Stimulated activated CD8-positive, alpha-beta memory T cell treated with anti-CD3 and anti-CD28 coated beads, Interleukin-15, amount 100 ng/mL, for 4 hours (primary cell): ENCODE measurements at places on chromosomes 1 and 21.
A peak's percentile ranks its signal among the peaks of the same experiment; 100 is the strongest.

DNA sequence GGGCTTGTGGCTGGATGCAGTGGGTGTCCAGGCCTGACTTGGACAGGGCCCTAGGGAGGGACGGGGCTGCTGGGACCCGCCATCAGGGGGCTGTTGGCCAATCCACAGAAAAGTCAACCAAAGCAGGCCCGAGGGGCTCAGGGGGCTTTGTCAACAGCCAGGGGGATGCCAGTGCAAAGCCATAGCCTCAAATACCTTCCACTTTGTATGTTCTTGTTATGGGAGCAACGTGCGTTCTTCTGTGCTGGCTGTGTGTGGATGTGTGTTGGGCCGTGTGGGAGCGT, 35.4 kb upstream of the ARF1 start:
- no peak for DNase-seq

DNA sequence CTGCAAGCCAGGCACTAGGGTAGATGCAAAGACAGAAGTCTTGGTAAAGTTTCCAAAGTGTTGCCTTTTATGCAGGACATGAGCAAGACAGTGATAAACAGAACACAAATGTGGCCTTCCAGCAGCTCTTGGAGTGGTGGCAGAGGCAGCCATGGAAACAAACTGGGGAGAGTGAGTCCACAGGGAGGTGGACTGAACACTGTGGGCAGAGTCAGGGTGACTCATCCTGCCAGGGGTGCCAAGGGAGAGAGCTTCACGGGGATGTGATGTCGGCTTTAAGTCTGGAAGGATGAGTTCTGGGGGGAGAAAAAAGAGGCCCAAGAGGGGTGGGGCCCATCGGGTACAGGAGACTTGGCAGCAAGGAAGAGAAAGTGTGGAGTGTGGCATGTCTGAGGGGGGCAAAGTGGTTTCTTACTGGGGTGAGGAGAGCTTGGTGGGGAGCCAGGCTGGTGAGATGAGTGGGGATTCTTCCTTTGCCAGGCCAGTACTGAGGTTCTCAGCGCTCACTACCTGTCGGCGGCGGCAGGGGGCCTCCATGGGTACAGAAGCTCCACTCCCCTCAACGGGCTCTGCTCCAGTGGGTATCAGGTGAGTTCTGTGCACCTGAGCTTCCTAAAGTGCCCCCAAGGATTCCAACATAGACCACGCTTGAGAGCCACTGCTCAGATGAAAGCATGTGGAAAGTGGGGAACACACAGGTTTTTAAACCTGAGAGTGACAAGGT, 41.8 kb downstream of the KIAA0040 start:
- no peak for DNase-seq

DNA sequence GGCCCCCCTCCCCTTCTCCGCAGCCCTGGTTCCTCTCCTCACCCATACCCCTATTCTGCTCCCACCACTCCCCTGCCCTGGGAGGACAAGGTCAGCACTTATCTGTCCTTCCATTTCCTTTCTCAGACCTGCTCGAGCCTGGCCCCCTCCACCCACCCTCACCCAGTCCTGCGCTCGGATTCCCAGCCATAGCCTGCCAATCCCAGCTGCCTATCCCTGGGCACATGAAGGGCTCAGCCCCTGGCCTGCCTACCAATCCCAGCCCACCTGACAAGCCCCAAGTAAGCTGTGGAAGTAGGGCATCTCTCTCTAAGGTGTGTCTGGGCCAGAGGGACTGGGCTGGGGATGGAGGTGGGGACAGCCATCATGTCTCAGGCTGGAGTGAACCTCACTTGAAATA, 5.4 kb downstream of the BLACAT1 start:
- DNase-seq = no peak

GRCh38 chr1:172145231-172145651, 275.2 kb upstream of the C1orf105 start:
- no peak for DNase-seq

GRCh38 chr1:70737125-70737524, 310.5 kb downstream of the PTGER3 start:
- no peak for DNase-seq

DNA sequence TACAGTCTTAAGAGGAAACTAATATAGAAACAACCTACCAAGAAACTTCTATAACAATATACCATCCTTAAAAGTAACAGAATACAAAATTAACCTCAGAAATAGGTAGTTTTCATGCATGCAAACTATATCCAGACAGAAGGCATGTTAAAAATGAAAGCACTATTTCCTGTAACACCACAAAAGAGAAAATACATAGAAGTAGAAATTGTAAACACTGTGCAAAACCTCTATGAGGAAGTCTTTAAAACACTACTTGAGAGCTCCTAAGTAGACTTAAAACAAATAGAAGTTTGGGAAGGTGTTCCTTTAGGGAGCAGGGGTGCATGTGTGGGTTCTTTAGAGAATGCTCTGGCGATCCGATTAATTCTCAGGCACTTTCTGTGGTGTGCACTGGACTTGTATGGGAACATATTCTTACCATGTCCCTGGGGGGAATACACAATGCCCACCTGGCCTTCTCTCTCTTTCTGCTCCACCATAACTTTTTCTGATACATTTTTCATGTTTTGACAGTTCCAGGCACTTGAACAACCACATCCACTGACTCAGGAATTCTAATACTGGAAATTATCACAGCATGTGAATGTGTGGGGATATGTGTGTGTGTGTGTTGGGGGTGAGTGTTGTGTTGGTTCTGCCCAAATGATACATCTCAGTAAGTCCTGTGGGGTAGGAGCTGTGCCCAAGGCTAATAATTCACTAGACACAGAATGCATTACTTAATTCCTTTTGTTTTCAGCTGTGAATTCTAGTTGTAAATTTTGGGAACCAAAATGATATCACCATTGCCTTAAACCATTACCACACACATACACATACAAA, 866.3 kb upstream of the B3GALT2 start:
- DNase-seq = no peak

DNA sequence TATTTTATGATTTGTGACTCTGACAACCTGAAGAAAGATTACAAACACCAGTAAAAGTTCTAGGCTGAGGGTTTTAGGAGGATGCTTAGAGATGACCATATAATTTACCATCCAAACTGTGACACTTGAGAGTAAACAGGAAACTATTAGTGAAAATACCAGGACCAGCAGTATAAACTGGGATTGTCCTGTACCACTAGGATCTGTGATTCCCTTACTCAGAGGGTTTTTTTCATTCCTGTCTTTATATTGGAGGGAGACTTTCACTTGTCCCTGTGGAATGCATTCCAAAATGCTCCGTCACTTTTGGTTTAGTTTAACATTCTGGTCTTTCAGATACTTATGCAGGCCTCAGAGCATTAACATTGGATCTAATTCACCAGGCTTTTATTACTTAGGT, 482.9 kb downstream of the PTBP2 start:
- DNase-seq = no peak

GRCh38 chr21:21547368-21547953, 549.3 kb downstream of the NCAM2 start:
- no peak for DNase-seq

DNA sequence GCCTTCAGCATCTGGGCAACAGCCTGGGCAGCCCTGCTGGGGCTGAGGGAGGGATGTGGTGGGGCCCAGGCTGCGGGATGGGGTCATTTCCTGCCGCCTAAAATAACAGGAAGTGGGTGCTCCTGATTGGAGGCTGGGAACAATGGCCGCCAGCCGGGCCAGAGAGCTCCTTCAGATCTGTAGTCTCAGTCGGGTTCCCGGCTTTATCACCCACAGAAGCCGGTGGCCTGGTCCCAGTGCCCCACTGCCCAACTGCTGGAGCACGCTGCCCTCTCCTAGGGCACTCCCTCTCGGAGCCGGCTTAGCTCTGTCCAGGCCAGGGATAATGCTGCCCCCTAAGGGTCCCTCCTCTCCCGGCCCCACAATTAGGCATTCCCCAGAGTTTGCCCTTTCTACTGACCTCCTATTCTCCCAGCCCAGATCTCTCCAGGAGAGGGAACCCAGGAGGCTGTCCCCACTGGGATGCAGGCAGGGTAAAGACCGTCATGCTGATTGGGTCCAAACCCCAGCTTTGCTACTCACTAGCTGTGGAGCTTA, 5.1 kb downstream of the MAP7D1 start:
- DNase-seq = no peak

GRCh38 chr1:115453666-115454065, 115.6 kb upstream of the NGF start:
- no peak for DNase-seq

DNA sequence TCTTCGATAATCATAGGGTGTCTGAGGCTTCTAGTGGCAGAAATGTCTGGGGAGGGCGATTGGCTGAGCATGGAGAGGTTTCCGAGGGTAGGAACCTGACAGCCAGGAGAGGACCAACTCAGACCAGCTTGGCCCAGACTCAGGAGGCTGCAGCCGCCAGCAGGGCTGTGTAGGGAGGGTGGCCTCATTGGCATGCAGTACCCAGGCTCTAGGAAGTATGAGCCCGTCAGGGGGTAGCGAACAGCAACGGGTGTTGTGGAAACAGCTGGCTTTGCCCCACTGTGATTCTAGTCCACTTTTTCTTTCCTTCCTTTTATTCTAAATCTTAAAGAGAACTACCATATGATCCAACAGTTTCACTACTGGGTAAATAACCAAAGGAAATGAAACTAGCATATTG, 103.3 kb downstream of the DIRAS3 start:
- DNase-seq = no peak

GRCh38 chr1:181500636-181501035, 17.3 kb downstream of the CACNA1E start:
- DNase-seq = no peak

DNA sequence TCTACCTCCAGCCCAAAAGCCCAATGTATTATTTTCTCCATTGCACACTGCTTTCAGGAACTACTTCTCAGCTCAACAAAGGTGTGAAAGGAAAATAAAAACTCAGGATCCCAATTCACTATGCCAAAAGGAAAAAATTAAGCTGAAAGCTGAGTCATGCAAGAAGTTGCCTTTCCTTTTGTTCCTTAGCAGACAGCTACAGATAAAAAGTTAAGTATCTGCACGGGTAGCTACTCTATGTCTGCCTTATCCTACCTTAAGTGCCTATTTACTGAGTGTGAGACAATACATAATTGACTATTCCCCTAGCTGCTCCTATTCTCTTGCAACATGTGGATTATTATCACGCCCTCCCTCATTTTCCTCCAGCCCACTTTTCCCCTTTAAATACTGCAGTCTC, 84.1 kb downstream of the ADCY10 start:
- DNase-seq = no peak

- DNase-seq = no peak
These were observed 29.6 kb upstream of the CACNA1E start for GRCh38 chr1:181453541-181454201.

- DNase-seq = no peak
These were observed 12.0 kb downstream of the DDAH1 start for GRCh38 chr1:85452948-85453347.

- no peak for DNase-seq
These were observed 18.9 kb downstream of the CAP1 start for GRCh38 chr1:40059338-40059959.

GRCh38 chr21:37220981-37221664, 46.0 kb downstream of the VPS26C start:
- peak; percentile 96 for DNase-seq
